ENCODE measurements at places on chromosomes 5 and 9.

DNA sequence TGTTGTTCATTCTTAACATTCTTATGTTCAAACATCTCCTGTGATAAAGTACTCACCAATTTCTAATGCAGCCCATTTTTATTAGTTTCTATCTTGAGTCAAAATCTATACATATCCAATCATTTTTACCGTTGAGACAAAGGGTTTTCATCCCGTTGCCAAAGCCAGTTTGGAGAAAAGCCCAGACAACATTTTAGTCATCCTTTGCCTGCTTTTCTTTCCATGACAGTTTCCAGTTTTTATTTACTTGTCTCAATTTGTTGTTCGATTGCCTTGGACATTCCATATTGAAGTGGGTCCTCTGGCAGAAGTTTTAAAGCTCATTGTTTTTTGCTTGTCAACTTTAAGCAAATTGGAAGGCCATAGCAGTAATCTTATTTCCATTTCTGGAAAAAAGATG lies 123.9 kb downstream of the RAB3C start:
- no peak for DNase-seq

GRCh38 chr5:162392336-162392735 lies 324.8 kb downstream of the GABRG2 start:
- DNase-seq = no peak

GRCh38 chr5:65779643-65780042 lies 57.6 kb downstream of the NLN start:
- DNase-seq = no peak

DNA sequence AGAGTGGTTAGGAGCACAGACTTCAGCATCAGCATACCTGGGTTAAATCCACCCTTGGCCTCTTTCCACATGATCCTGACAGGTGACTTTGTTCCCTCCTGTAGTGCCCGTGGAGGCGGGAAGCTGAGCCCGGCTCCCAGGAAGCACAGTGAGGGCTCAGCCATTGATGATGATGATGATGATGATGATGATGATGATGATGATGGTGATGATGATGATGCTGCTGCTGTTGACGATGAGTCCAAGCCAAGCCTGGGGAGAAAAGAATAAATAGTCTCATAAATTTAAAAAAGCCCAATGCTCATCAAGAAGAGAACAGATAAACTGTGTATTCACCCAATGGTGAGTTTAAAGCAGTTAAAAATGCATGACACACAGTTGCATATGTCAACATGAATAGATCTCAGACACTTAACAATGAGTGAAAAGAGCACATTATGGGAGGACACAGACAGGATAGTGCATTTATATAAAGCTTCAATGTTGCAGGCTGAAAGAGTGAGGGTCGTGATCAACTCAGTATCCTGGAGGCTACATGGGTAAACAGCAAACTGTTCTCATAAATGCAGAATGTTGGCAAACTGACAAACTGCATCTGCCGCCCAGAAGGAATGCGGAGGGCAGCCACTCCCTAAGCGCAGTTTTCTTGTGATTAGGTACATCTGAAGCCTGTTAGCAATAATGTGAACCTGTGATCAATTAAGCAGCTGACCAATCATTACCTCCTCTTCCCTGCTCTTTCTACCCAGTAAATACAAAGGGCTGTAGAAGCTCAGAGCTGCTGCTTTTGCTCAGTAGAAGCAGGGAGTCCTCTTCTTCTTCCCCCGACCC lies 11.7 kb upstream of the CFAP157 start:
- no peak for DNase-seq

DNA sequence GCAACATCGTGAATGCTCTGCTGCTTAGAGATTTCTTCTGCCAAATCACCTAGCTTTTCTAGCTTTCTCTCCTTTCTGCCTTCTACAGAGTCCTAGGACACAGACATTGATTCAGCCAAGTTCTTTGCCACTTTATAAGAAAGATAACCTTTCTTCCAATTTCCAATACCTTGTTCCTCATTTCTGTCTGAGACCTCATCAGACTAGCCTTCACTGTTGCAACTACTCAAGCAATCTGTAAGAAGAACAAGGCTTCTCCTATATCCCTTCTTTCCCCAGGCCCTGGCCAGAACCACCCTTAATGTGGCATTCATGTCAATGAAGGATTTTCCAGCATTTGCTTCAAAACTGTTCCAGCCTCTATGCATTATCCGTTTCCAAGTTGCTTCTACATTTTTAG lies 24.3 kb downstream of the FBXO10 start:
- DNase-seq = no peak

GRCh38 chr9:73597771-73598170 lies 446.1 kb downstream of the ANXA1 start:
- no peak for DNase-seq
